Osteocyte (in vitro differentiated cells): ENCODE measurements at places on chromosomes 5 and 9.

DNA sequence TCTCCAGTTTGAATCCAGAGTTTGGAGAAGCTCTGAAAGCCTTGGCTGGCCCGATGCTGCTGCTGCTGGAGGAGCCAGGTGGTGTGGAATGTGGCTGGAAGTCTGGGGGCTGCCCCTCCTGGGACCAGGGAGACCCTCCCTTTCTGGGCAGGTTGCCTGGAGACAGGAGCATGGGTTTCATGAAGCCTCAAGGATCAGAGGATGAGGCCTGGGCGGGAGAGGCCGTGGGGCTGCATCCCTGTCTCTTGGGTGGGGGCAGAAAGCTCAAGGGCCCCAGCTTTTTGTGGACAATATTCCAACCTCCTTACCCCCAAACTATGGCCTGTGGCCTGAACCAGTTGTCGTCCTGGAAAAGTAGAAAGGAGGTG lies 10.1 kb downstream of the FGF18 start:
- H3K27ac ChIP-seq, result no peak overlapping the region
- no peaks in the 10 kb centered on the region for H3K36me3 ChIP-seq
- no peak overlapping the region for H3K4me3 ChIP-seq

GRCh38 chr9:95379630-95380029 lies 62.1 kb upstream of the FANCC start:
- DNase-seq, result no peak
- H3K27me3 ChIP-seq, result peaks cover 20% of the 10 kb centered on the region
- no peak overlapping the region for H3K4me3 ChIP-seq
- H3K27ac ChIP-seq, result no peak overlapping the region
- no peaks in the 10 kb centered on the region for H3K36me3 ChIP-seq

- H3K4me3 ChIP-seq, result peak overlapping the region; percentile 50
- peaks cover 9% of the 10 kb centered on the region for H3K36me3 ChIP-seq
- DNase-seq, result no peak
- H3K4me1 ChIP-seq, result peaks cover 73% of the 10 kb centered on the region
Measured at GRCh38 chr9:110148384-110148783, 59.6 kb downstream of the C9orf152 start.

GRCh38 chr5:57033503-57033902 lies 81.6 kb upstream of the MIER3 start:
- peaks cover 49% of the 10 kb centered on the region for H3K27me3 ChIP-seq
- no peak for DNase-seq

DNA sequence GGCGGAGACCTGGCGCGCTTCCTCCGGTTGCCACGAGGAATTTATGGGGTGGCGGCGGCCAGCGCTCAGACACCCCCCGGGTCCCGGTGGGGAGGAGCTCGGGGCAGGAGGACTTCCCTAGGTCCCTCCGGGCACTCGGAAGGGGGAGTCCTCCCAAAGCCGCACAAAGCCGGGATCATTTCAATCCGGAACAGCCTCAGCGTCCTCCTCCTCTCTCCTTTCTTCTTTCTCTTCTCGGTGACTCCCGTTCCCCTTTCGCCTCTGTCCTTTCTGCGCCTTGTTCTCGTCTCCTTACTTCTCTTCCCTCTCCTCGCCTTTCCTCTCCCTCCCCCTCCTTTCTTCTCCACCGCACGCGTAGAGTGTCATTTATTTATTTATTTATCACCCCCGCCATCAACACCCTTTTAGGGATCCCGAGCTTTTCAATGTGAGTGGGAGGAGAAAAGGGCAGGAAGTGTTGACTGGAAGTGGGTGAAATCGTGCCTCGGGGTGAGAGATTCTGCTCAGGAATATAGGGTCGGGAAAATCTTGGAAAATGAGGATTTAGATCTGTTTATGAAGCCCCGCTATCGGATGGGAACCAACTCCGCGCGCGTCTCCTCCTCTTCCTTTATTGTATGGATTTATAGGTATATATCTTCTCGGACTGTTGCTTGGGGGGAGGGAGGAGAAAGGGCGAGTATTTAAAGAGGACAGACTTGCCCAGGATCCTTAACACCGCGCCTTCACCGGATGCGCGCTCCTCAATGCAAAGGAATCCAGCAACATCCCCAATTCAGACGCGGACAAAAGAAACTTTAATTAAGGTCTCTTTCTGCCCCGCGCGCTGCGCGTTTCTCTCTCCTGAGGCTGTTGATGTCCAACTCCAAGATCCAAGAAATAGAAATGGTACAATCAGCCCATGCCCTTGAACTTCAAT lies 2.0 kb upstream of the ZNF462 start:
- no peaks in the 10 kb centered on the region for H3K36me3 ChIP-seq
- peak; percentile 80 for DNase-seq
- H3K27me3 ChIP-seq, result no peaks in the 10 kb centered on the region
- H3K4me1 ChIP-seq, result peaks cover 24% of the 10 kb centered on the region

GRCh38 chr5:177553671-177554429 lies 513 bp downstream of the FAM193B start:
- peak overlapping the region; percentile 87 for H3K4me3 ChIP-seq
- no peak for DNase-seq
- H3K4me1 ChIP-seq, result peaks cover 33% of the 10 kb centered on the region
- H3K36me3 ChIP-seq, result peaks cover 8% of the 10 kb centered on the region
- peak overlapping the region; percentile 56 for H3K27ac ChIP-seq

DNA sequence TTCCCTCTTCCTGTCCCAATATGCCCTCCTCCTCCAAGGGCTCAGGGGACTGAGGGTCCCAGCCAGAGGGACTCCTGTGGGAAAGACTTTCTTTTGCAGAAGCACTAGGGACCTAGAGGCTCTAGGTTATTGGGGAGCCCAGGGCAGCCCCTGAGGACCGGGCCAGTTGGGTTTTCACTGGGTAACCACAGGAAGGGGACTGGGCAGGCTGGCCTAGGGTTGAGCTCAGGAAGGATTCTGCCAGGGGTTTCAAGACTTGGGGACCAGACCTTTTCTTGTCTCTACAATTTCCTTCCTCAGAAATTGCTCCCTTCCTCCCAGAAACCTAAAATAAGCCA lies 24.4 kb upstream of the HMCN2 start:
- no peak overlapping the region for H3K4me3 ChIP-seq
- no peak for DNase-seq
- H3K36me3 ChIP-seq, result no peaks in the 10 kb centered on the region
- no peak overlapping the region for H3K27ac ChIP-seq
- H3K27me3 ChIP-seq, result peaks cover 2% of the 10 kb centered on the region
- peaks cover 17% of the 10 kb centered on the region for H3K4me1 ChIP-seq

GRCh38 chr5:54844905-54845566 lies 140.4 kb downstream of the ESM1 start:
- H3K27me3 ChIP-seq, result peaks cover 7% of the 10 kb centered on the region
- H3K4me1 ChIP-seq, result peaks cover 10% of the 10 kb centered on the region
- H3K4me3 ChIP-seq, result no peak overlapping the region
- peak overlapping the region; percentile 2 for H3K27ac ChIP-seq

- H3K4me3 ChIP-seq, result peak overlapping the region; percentile 88
- H3K27ac ChIP-seq, result peak overlapping the region; percentile 99
- DNase-seq, result no peak
- peaks cover 31% of the 10 kb centered on the region for H3K4me1 ChIP-seq
- no peaks in the 10 kb centered on the region for H3K27me3 ChIP-seq
Measured at GRCh38 chr5:103119070-103119764, 721 bp downstream of the GIN1 start.

DNA sequence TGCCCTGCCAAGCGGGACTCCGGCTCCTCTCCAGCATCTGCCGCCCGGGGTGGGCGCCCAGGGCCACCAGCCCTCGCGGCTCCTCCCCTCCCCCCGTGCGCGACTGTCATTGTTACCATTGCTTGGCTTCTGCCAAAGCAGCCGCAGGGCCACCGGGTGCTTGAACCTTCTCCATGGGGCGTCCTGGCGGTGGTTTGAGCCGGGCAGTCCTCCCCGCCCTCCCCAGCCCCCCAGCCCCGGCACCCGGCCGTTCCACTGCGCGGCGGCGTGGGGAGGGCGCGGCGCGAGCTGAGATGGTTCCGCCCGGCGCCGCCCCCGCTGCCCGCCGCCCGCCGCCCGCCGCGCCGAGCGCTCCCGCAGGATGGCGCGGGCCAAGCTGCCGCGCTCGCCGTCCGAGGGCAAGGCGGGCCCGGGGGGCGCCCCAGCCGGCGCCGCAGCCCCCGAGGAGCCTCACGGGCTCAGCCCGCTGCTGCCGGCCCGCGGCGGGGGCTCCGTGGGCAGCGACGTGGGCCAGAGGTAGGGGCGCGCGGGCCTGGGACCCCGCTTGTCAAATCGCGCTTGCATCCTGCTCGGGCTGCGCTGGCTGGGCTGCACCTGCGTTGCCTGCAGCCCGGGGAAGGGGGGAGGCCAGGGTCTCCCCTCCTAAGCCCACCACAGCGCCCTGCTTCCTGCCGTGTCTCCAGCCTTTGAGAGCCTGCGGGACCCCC lies 34.4 kb downstream of the KCNT1 start:
- H3K36me3 ChIP-seq, result peaks cover 2% of the 10 kb centered on the region
- H3K27ac ChIP-seq, result no peak overlapping the region
- H3K4me1 ChIP-seq, result no peaks in the 10 kb centered on the region

DNA sequence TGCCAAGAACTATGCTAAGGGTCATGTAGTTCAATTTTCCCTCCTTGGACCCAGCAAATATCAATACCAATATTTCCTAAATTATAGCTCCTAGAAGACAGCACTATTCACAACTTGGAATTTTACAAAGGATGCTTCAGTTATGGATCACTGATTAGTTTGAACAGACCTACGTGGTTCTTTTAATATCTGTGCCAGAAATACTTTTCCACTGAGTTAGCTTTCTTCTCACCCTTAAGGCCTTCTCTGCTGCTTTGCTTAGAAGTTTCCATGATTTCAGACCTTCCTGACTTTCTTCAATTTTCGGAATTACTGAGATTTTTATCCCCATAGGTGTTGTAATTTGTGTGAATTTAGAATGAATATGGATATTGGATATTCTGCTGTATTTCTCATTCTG lies 380.4 kb downstream of the PSAT1 start:
- H3K27me3 ChIP-seq, result no peaks in the 10 kb centered on the region
- no peak overlapping the region for H3K27ac ChIP-seq
- no peak for DNase-seq
- H3K4me1 ChIP-seq, result no peaks in the 10 kb centered on the region
- H3K36me3 ChIP-seq, result no peaks in the 10 kb centered on the region

DNA sequence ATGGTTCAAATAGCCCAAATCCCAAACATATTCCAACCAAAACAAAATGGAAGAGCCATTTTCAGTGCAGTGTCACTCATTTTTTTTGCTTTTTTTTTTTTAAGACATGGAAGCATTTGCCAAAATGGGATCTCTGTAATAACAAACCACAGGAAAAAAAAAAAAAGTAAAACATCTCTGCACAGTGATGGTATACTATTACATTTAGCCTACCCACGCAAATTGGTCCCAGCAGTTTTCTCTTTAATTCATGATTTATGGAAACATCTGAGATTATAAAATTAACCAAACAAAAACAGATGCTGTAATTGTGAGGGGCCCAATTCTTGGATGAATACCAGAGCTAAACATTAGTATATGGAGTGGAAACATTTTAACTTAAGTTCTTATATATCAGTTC lies 566.6 kb downstream of the ZNF608 start:
- H3K4me3 ChIP-seq, result no peak overlapping the region
- peak overlapping the region; percentile 62 for H3K27ac ChIP-seq
- no peaks in the 10 kb centered on the region for H3K27me3 ChIP-seq
- DNase-seq, result no peak
- no peaks in the 10 kb centered on the region for H3K36me3 ChIP-seq
- peaks cover 35% of the 10 kb centered on the region for H3K4me1 ChIP-seq

- H3K4me1 ChIP-seq, result peaks cover 18% of the 10 kb centered on the region
- H3K27me3 ChIP-seq, result no peaks in the 10 kb centered on the region
- no peaks in the 10 kb centered on the region for H3K36me3 ChIP-seq
- no peak overlapping the region for H3K4me3 ChIP-seq
Measured at GRCh38 chr5:149809931-149810691, 80.0 kb downstream of the PPARGC1B start.

DNA sequence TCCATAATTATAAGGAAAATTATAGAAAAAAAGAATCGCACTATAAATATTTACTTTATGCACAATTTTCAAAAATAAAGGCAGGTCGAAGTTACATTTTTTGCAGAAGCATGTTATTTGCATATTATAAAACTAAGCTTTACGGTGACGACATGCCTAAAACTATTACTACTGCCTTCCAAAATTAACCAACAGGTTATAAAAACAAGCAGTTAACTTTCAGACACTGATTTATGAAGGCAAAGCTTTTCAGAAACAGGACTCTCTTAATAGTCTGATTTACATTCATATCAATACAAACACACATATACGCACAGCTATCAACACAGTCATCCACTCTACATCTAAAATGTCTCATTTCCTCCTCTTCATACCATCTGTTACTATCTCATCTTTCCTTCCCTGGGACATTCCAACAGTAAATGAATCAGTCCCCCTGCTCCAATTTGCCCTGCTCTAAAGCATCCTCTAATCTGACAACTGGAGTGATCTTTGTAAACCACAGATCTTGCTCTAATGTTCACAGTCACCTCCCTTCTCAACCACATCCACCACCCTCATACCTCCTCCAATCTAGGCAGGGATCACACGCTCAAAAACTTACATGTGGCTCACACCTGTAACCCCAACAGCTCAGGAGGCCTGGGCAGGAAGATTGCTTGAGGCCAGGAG lies 21.6 kb downstream of the FBXW11 start:
- H3K4me1 ChIP-seq, result peaks cover 16% of the 10 kb centered on the region
- peaks cover 8% of the 10 kb centered on the region for H3K36me3 ChIP-seq
- no peak overlapping the region for H3K4me3 ChIP-seq
- H3K27ac ChIP-seq, result peak overlapping the region; percentile 20
- no peaks in the 10 kb centered on the region for H3K27me3 ChIP-seq

DNA sequence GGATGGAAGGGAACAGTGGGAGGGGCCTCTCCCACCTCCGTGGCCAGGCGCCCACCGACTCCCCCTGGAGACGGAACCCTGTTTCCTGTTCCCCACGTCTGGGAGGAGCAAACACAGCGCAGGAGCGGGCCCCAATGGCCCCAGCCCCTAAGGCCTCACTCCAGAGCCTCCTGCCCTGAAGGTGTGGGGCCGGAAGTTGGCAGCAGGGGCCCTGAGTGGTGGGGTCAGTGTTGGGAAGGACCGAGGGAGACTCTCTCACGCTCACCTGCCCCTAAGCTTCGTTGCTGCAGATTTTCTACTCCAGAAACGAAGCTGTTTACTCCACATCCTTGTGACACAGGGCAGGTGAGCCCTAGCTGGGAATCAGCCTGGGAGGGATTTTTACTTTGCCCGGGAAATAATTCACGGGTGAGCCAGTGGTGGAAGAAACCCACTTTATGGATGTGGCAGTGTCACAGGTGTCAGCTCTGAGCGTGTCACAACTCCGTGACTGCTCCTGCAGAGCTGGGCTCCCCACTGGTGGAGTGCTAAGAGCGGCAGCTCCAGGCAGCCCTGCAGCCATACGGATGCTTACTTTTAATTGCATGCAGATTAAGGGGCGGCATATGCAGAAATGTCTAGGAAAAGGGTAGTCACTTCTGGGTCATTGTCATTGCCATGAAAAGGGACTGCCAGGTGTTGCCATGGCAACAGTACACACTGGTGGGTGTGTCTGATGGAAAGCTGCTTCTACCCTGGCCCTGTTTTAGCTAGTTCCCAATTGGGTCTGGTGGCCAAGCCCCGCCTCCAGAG lies 77.5 kb upstream of the OLFM1 start:
- no peak overlapping the region for H3K4me3 ChIP-seq
- DNase-seq, result no peak
- H3K27ac ChIP-seq, result no peak overlapping the region
